Muscle of leg (tissue), 16 donors: ENCODE measurements at places on chromosomes 3 and 15.
A peak's percentile ranks its signal among the peaks of the same experiment; 100 is the strongest.

- no peak for DNase-seq
Observed at GRCh38 chr3:154716170-154716569, 286.2 kb upstream of the GPR149 start.

GRCh38 chr15:87961851-87962420 lies 294.6 kb downstream of the NTRK3 start:
- DNase-seq: no peak

GRCh38 chr3:193620650-193621049 lies 27.6 kb downstream of the OPA1 start:
- no peak for DNase-seq

DNA sequence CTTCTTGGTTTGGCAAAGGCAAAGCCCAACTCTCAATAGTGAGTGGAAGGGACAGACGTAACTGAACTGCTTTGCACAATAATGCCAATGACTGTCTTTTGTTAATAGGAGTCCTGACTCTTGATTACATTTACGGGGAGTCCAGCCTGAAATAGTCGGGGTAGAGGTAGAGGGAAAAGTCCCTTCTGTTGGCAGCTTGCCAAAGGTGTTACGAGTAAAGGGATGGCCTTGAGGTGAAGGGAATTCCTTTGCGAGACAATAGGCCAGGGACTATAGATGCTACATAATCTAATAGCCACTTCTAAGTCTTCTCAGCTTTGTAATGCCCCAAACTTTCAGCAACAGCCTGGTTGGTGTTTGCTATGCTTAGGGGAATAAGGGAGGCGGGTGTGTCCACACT lies 2.2 kb upstream of the SENP2 start:
- DNase-seq: no peak

- peak; percentile 66 for DNase-seq
Observed at GRCh38 chr3:141811348-141811747, 48.1 kb downstream of the GRK7 start.

DNA sequence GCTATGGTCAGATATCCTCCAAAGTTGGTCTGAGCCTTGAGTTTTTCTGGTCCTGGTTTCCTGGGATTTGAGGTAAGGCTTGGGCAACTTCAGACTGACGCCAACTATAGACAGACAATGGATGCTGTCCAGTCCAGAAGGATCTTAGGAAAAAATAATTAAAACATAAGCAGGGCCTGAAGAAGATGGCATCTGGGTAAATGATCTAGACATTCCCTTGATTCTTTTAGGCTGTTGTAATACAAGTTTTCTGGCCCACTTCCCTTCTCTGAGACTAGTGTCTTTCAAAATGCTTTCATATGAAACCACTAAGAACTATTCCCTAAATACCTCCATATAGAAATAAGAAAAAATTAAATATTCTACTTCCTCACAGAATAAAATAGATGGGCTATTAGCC lies 47.7 kb upstream of the PLXND1 start:
- peak; percentile 59 for DNase-seq

DNA sequence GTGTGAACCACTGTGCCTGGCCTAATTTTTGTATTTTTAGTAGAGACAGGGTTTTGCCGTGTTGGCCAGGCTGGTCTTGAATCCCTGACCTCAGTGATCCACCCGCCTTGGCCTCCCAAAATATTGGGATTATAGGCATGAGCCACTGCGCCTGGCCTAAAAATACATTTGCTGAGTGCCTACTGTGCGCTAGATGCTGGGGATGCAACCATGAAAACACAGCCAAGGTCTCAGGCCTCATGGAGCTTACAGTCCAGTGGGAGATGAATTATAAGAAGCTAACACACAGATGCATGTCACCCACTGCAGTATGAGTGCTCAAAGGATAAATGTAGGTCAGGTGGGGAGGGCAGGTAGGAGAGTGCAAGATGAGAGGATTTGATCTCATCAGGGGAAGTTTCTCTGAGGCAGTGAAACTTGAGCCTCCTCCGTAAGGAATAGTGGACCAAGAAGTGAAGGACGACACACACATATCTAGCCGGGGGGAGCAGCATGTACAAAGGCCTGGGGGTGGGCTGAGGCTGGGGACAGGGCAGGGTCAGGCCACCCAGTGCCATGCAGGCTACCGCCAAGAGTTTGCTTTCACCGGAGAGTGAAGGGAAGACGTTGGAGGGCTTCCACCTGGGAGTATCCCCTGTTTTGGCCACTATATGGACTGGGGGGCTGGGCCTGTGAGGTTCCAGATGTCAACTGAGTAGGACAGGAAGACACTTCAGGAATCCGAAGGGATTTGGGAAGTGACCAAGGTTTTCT lies 24.3 kb downstream of the IRAK2 start:
- no peak for DNase-seq

DNA sequence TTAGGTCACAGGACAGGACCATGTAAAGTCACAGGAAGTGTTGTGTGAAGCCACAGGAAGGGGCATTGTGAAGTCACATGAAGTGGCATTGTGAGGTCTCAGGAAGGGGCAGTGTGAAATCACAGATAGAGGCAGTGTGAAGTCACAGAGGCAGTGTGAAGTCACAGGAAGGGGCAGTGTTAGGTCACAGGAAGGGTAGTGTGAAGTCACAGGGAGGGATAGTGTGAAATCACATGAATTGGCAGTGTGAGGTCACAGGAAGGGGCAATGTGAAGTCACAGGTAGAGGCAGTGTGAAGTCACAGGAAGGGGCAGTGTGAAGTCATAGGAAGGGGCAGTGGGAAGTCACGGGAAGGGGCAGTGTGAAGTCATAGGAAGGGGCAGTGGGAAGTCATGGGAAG lies 37.9 kb downstream of the GASK1A start:
- no peak for DNase-seq

GRCh38 chr15:28167042-28167441 lies 67.9 kb upstream of the OCA2 start:
- DNase-seq: no peak

DNA sequence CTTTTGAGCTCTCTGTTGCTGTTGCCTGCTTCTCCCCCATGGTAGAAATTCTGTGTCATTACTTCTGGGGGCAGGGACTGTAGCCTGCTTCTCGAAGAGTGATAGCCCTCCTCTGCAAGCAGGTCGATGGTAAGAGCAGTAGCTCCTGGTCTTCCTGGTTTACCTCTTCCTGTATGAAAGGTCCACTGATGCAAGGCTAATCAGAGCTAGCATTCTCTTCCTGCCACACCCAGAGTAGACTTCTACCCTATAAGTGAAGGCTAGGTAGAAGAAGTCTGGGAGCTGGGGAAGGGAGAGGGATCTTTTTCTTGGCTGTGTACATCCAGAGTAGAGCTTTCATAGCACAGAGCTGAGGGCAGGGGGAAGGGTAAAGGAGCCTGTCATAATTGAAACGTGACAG lies 357.0 kb downstream of the SQOR start:
- DNase-seq: no peak

GRCh38 chr15:89566181-89566580 lies 9.1 kb upstream of the TICRR start:
- peak; percentile 61 for DNase-seq

- DNase-seq: peak; percentile 61
Observed at GRCh38 chr3:189567766-189568420, 63.3 kb upstream of the TP63 start.

DNA sequence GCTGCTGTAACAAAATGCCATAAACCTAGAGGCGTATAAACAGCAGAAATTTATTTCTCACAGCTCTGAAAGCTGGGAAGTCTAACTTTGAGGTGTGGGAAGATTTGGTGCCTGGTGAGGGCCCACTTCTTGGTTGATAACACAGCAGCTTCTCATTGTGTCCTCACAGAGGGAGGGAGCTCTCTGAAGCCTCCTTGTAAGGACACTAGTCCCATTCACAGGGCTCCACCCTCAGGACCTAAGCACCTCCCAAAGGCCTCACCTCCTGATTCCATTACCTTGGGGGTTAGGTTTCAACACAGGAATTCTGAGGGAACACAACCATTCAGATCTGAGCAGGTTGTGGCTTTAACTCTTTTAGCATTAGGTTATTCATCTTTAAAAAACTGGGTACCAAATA lies 380.3 kb upstream of the ATP10A start:
- no peak for DNase-seq

DNA sequence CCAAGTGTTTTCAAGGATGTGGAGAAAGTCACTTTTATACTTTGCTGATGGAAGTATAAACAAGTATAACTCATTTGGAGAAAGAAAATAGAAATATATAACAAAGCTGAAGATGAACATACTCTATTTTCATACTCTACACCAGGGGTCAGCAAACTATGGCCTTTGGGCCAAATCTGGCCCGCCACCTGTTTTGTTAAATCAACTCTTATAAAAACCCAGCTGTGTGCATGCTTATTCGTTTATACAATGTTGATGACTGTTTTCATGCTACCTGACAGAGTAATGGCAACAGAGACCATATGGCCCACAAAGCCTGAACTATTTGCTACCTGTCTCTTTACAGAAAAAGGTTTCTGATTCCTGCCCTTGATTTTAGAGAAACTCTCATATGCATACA lies 124.0 kb downstream of the NR1D2 start:
- DNase-seq: peak; percentile 49

DNA sequence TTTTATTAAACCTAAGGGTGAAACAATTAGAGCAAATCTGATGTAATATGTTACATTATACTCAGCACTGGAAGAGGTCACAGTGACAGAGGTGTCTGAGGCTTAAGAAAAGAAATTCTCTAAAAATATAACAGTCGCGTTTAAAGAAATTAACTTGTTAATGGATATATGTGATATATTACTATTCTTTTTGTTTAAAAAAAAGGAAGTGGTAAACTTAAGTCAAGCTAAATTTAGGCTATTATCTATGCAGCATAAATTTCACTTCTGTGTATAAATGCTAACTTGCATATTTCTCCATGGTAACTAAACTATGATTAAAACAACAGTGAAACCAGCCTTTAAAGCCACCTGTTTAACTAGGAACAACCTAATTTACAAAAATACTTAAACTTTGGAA lies 191.3 kb downstream of the FOXP1 start:
- DNase-seq: peak; percentile 48

DNA sequence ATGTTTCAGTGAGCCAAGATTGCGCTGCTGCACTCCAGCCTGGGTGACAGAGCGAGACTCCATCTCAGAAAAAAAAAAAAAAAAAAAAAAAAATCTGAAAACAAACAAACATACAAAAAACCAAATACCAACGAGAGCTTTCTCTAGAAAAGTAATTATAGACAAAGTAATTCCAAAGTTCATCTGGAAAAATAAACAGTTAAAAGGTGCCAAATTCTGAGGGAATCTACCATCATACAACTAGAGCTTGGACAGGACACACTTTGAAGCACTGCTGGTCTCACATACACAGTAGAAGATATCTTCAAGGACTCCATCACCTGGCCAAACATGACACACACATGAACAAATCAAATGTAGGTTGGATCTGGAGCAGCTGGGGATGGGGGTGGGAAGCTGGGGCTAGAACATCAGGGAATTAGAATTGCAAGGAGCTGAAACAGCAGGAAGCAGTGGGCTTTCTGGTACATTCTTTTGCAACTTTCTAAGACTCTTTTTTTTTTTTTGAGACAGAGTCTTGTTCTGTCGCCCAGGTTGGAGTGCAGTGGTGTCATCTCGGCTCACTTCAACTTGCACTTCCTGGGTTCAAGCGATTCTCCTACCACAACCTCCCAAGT lies 41.1 kb upstream of the CTSH start:
- DNase-seq: no peak

DNA sequence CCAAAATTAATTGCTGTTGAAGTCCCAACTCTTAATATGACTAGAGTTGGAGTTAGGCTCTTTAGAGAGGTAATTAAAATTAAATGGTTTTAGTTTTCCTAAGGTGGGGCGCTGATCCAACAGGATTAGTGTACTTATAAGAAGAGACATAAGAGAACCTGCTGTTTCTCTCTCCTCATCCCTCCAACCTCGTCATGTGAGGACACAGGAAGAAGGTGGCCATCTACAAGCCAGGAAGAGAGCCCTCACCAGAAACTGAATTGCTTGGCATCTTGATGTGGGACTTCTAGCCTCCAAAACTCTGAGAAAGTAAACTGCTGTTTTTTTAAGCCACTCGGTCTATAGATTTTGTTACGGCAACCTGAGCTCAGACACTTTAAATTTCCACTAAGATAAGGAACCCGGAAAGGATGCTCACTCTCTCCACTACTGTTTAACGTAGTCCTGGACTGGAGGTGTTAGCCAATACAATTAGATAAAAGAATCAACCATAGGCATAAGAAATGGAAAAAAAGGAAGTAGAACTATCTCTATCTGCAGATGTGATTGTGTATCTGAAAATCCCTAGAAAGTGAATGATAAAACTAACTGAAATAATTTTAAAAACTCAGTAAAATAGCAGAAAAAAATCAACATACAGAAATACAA lies 26.8 kb downstream of the DCBLD2 start:
- no peak for DNase-seq

- no peak for DNase-seq
Observed at GRCh38 chr15:75008629-75009326, 13.4 kb downstream of the SCAMP5 start.
